Epithelial cell of proximal tubule (primary cell): ENCODE measurements at places on chromosomes 6 and 20. TPM values are rescaled to one million over a fixed set of nuclear protein-coding genes. Genes with fewer than 3 reads are reported as not detected.

- DNase-seq: peak; percentile 44
Observed at GRCh38 chr6:157760589-157761330, 62.3 kb upstream of the SNX9 start.

Gene BMP5
- total RNA-seq: 0.07 TPM in 1 of 2 replicates, not detected in the other

- DNase-seq: peak; percentile 85
Observed at GRCh38 chr6:26026833-26027490, 60.3 kb upstream of the HFE start.

DNA sequence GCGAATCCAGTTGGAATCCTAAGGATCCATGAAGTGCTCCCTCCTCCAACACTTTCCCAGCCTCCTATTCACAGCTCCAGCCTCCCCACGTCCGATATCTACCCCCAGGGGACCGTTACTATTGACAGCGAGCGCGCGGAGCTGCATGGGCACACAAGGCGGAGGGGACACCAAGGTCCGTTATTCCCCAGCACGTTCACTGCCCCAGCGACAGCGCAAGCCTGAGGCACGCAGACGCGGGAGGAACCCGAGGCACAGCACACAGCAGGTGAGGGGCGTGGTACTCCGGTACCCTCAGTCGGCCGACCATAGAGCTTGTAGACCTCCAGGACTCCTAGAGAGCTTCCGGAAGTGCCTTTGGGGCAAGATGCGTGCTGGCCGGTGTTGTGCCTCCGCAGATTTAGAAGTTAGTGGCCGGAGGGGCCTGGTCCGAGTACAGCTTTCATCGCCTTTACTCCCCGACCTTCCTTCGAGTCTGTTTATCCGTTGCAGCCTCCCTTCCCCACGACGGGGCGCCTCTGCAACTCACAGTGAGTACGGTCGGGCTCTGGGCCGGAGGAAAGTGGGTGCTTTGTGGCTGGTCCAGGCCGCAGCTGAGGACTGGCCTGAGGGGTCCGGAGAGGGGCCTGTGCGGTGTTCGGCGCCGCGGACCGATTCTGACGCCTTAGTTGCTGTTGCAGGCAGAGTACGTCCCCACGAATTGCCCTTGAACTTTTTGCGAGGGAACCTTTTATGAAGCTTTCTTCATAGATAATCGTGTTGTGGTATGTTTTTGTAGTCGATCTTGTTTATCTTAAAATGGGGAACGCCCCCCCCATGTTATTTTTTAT is at the start of gene ZKSCAN8:
Gene ZKSCAN8, plus strand, starts transcription at position 384 of the 830 bp plus-strand sequence. CDS start 6,525 bp downstream, outside the sequence.
- peak; percentile 42 for DNase-seq

Gene TPBG
- 21.6 and 25.7 TPM in 2 replicates for total RNA-seq

GRCh38 chr6:34055223-34055933 is 90.5 kb downstream of the GRM4 start:
- DNase-seq: no peak

- DNase-seq: peak; percentile 99
Observed at GRCh38 chr6:140537834-140538705, 1163.6 kb upstream of the CITED2 start.

Gene PRSS35
- 0.06 and 0.14 TPM in 2 replicates for total RNA-seq

GRCh38 chr6:14121936-14122344 is 4.4 kb downstream of the CD83 start:
- no peak for DNase-seq

Gene COX7A2
- 322 and 342 TPM in 2 replicates for total RNA-seq

Gene DLL1
- total RNA-seq: 1.4 and 1.7 TPM in 2 replicates

Gene DAAM2
- total RNA-seq: 0.35 and 0.87 TPM in 2 replicates

Gene AURKA
- 83.9 and 116 TPM in 2 replicates for total RNA-seq

DNA sequence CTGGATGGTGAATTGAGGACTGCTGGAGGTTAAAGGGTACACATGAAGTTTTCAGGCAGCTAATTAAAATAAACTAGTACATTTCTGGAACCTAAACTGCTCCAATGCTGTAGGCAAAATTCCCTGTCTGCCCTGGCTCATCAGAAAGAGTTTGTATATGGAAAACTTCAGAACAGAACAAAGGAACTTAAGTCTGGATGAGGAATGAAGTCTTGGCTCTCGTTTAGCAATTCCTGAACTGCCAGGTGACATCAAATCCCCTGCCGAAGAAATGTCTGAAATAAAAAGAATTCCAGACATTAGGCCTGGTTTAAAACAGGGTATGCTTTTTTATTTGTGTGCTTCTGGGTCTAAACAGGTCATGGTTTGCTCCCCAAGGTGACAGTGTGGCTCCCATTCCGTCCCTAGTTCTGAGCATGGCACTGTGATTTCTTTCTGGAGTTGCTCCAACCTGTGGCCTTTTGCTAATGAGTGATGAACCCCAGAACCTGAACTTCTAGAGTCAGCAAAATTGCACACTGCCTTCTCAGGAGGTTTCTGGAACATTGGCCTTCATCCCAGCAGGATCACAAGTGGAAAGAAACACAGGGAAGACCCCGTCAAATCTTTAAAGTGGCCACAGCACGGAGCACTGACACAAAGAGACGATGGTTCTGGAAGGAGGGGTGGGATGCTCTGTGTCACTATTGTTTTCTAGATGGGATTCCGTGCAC is 129.4 kb upstream of the NAA20 start:
- no peak for DNase-seq

GRCh38 chr6:37966801-37967200 is 147.3 kb downstream of the ZFAND3 start:
- no peak for DNase-seq

Gene C20orf141
- total RNA-seq: 1.1 TPM in 1 of 2 replicates, not detected in the other

DNA sequence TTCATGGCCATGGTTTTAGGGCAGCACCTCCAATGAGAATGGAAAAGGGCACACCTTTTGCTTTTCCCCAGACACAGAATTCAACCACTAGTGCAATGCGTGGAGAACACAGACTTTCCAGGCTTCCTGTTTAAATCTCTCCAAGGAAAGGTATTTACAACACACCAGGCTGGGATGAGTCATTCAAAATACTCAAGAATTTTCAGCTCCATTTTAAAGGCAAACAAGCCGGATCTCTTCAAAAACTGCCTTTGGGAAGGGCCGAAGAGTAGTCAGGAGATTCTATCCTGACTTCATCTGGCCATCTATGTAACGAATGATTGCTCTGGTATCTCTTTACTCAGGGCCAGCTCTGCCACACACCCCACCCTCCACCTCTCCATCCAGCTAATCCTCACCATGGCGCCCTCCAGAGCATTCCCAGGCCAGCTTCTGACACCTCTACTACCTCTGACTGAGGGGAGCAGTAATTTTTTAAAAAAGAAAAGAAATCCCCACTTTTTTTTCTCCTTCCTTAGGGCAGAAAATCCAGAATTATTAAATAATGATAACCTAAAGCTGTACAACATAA is 254.6 kb downstream of the LY86 start:
- DNase-seq: no peak

Gene BEND6
- 2.6 and 6.1 TPM in 2 replicates for total RNA-seq

Gene CGA
- not detected in 2 replicates for total RNA-seq

Gene PTCHD4
- total RNA-seq: 0.07 and 1.3 TPM in 2 replicates

Gene MAS1
- total RNA-seq: not detected in 2 replicates

DNA sequence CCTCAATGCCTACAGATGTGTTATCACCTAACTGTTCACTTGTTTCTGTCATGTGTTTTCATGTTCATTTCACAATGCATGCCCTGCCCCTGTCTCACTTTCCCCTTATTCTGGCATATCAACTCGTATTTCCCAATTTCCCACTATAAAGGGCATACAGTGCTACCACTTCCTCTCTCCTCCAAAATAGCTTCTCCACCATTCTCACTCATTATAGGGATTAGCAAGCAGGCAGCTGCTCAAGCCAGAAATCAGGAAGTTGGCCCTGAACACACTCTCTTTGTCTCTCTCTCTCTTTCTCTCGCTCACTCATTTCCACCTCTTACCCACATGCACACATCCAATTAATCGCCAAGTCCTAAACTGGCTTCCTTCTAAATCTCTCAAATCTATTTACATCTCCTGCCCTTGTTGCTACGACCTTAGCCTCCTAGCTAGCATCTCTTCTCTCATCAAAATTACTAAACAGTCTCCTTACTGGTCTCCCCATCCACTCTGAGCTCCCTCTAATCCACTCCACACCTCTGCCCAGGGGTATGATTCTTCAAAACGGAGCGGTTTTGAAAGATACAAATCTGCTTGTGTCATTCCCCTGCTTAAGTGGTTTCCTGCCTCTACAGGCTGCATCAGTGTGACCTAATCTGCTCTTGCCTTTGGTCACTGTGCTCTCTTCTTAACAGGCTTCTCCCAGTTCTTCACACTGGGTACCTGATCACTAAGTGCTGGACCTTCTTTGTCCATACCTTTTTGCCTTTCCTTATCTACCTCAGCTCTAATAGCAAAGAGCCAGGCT is 196.2 kb downstream of the BTBD9 start:
- DNase-seq: no peak

Gene IPCEF1
- total RNA-seq: 0.36 and 0.63 TPM in 2 replicates

GRCh38 chr20:7741866-7742265 is 198.4 kb downstream of the HAO1 start:
- no peak for DNase-seq

Gene KCNK16
- total RNA-seq: not detected in 2 replicates

GRCh38 chr6:129440691-129441090 is 269.3 kb downstream of the ARHGAP18 start:
- no peak for DNase-seq

Gene PRKN
- total RNA-seq: 0.07 and 0.58 TPM in 2 replicates

DNA sequence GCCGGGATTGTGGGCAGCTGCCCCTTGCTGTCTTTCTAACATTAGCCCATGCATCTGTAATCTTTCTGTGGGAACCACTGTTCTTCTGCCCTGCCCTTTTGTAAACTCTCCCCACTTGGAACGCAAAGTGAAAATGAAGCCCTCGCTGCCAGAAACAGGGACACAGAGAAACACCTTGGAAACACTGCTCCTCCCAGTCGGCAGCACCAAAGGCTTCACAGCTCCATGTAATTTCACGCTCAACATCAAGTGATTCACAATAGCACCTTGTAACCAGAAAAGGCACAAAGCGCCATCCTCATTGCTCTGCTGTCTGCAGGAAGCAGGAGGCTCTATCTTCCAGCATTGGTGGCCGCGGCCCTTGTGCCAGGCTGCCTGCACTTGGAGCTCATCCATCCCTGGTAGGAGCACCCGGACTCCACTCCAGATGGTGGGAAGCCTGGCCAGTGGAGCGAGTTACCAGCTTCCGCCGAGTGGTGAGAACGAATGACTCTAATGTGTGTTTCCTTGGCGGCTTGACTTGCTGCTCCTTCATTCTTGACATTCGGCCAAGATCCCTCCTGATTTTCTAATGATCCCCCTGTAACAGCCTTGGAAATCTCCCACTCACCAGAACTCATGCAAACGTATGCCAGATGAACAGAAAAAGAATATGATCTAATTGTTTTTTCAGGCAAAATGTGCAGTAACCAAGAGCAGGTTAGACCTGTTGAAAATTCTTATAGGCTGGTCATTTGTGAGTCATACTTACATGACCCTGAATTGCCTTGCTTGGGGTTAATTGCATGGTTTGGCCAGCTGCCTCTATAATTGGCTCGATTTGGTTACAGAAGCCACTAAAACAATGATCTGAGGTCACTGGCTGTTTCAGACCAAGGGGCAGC is 169.1 kb upstream of the CDYL start:
- DNase-seq: peak; percentile 93

DNA sequence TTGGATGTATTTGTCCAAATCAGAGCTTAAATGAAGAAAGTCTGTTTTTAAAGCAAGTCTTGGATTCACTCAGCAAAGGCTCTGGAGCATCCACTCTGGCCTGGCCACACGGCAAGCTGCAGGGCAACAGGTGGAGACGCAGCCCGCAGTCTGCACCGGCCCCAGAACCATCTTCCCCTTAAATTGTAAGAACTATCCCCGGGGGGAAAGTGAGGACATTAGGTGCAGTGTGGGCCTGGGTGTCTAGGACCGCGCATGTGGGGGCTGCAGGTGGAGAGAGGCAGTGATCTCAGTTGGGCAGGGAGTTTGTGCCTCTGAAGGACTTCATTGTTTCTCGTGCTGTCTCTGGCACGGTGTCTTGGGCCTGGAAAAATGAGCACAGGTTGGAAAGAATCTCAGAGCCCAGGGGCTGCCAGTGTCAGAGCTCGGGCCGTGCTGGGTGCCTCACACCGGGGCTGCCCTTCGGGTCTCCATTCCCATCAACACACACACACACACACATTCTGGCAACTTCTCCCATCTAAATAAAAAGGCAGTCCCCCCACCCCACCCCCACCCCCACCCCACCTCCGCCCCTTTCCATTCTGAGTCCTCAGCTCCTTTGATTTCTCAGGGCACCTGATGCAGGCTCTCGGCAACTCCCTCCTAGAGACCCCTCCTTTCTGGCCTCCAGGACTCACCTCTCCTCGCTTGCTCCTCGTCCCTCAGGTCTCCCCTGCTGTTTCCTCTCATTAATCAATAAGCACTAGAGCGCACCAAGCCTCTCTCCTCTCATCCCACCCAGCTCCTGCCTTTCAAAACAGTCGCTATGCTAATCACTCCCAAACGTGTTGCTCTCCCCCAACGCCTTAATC is 48.4 kb downstream of the FOXF2 start:
- DNase-seq: no peak

DNA sequence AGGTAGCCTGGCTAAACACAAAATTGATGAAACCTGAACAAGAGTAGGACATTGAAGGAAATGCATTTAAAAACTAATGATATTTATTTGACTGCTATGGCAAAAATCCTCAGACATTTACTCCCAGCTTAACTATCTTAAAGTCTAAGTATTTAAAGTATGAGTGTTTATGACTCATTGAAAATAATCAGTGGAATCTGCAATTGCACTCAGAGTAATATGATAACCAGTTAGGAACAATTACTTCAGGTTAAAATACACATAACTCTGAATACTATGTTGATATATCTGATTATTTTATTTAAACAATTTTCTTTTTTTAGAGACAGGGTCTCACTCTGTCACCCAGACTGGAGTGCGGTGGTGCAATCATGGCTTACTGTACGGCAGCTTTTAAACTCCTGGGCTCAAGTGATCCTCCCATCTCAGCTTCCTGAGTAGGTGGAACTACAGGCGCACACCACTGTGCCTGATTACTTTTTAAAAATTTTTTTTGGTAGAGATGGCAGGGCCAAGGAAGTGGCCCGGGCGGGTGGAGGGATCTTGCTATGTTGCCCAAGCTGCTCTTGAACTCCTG is 43.9 kb downstream of the FILIP1 start:
- no peak for DNase-seq

- peak; percentile 20 for DNase-seq
Observed at GRCh38 chr20:64222291-64222735, 33.2 kb upstream of the PCMTD2 start.

GRCh38 chr6:84501315-84501714 is 263.1 kb downstream of the TBX18 start:
- DNase-seq: no peak

- DNase-seq: no peak
Observed at GRCh38 chr6:145044641-145045246, 690.6 kb downstream of the EPM2A start.

GRCh38 chr6:65706436-65706835 is 590 bp downstream of the EYS start:
- DNase-seq: no peak

Gene RPS6KA2
- total RNA-seq: 16.1 and 20.8 TPM in 2 replicates

Gene NKX2-4
- not detected in 2 replicates for total RNA-seq

Gene C6orf120
- 27.1 and 41.2 TPM in 2 replicates for total RNA-seq

- no peak for DNase-seq
Observed at GRCh38 chr6:150491811-150492172, 107.9 kb upstream of the PLEKHG1 start.

Gene ZKSCAN4
- 1.5 and 3.7 TPM in 2 replicates for total RNA-seq

- no peak for DNase-seq
Observed at GRCh38 chr20:51928931-51929330, 126.6 kb upstream of the SALL4 start.
